HFFc6 (cell line): ENCODE measurements at places on chromosomes 2 and 18.

DNA sequence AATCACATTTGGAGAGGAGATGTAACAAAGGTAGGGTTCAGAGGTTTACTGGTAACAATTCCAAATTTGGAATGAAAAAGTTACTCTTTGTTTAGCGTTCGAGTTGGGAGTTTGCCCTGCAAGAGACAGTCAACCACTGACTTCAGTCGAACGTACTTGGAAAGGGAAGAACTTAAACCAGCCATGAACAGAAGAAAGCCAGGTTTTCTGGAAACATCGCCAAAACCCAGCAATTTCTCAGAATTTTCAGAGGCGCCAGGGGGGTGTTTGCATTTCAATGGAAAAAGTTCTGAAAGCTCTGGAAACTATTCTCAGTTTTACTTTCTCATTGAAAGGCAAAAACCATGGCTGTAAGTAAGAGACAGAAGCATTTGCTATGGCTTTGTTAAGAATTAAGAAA lies 28.5 kb upstream of the AQP4 start:
- no peaks in the 10 kb centered on the region for H3K4me1 ChIP-seq
- no peaks in the 10 kb centered on the region for H3K27me3 ChIP-seq
- H3K36me3 ChIP-seq: no peaks in the 10 kb centered on the region
- DNase-seq: no peak
- no peak overlapping the region for H3K4me3 ChIP-seq

DNA sequence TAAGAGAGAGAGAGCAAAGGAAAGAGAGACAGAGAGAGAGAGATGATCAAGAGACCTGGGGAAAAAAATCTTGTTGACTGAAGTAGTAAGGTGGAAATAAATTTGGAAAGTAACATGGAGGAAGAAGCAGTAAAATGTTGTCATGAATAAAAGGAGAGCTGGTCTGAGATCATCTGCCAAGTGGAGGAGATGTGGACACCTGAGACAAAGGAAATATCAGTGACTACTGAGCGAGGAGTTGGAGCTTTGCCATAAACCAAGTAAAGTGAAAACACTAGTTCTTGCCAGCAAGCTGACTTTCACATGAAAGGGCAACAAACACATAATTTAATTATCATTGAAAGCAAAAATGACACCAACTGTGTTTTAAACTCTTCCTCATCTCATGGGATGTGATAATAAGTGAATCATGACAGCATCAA lies 49.0 kb upstream of the DSG1 start:
- H3K4me1 ChIP-seq: no peaks in the 10 kb centered on the region
- no peak overlapping the region for H3K4me3 ChIP-seq
- H3K36me3 ChIP-seq: no peaks in the 10 kb centered on the region
- H3K27ac ChIP-seq: no peak overlapping the region
- no peak for DNase-seq
- H3K27me3 ChIP-seq: no peaks in the 10 kb centered on the region; the same call in 1 of the 2 replicates

- H3K4me3 ChIP-seq: no peak overlapping the region
- H3K4me1 ChIP-seq: no peaks in the 10 kb centered on the region
- H3K27me3 ChIP-seq: no peaks in the 10 kb centered on the region; the same call in 1 of the 2 replicates
Observed at GRCh38 chr2:156615836-156616322, 179.7 kb downstream of the GPD2 start.

DNA sequence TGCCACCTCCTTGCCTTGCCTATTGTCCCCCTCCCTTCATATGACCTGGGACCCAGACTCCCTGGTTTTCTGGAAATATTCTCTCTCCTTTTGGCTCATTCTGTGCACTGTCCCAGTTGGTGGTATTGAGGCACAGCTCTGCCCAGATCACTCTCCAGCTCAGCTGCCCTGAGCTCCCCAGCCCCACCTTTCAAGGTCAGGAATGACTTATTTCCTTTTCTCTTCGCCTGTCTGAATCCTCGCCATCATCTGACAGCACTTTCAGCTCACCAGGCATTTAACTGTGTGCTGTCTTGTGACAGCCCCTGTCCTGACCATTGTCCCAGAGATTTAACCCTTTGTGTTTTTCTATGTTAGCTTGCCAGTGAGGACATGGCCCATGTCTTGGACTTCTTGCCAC lies 133.0 kb downstream of the MSH2 start:
- peak overlapping the region; percentile 32 for H3K27ac ChIP-seq
- peaks cover 3% of the 10 kb centered on the region for H3K27me3 ChIP-seq
- H3K36me3 ChIP-seq: no peaks in the 10 kb centered on the region
- H3K4me1 ChIP-seq: peaks cover 39% of the 10 kb centered on the region
- H3K4me3 ChIP-seq: peak overlapping the region; percentile 16

DNA sequence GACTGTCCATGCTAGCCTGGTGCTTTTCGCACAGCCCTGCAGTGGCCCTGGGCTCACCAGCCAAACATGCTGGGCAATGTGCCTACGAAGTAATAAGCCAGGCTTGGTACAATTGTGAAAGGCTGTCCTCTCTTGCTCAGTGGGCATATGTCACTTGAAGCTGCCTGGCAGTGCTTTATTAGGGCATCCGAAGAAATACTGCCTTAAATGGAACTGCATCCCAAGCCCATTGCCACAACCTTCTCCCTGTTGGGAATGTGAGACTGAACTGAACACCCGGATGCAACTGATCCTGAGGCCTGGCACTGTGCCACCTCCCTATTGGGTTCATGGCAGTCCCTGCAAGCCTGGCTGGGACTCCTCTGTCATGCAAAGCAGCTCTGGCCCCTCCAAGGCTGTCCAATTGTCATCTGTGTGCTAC lies 15.9 kb downstream of the CAPG start:
- H3K36me3 ChIP-seq: no peaks in the 10 kb centered on the region
- H3K27ac ChIP-seq: peak overlapping the region; percentile 12; the same call in 1 of the 2 replicates
- DNase-seq: no peak
- no peaks in the 10 kb centered on the region; the same call in 1 of the 2 replicates for H3K27me3 ChIP-seq
- H3K4me1 ChIP-seq: peaks cover 21% of the 10 kb centered on the region
